GF-D8 (cell line): ENCODE measurements at places on chromosomes 7 and 10.

DNA sequence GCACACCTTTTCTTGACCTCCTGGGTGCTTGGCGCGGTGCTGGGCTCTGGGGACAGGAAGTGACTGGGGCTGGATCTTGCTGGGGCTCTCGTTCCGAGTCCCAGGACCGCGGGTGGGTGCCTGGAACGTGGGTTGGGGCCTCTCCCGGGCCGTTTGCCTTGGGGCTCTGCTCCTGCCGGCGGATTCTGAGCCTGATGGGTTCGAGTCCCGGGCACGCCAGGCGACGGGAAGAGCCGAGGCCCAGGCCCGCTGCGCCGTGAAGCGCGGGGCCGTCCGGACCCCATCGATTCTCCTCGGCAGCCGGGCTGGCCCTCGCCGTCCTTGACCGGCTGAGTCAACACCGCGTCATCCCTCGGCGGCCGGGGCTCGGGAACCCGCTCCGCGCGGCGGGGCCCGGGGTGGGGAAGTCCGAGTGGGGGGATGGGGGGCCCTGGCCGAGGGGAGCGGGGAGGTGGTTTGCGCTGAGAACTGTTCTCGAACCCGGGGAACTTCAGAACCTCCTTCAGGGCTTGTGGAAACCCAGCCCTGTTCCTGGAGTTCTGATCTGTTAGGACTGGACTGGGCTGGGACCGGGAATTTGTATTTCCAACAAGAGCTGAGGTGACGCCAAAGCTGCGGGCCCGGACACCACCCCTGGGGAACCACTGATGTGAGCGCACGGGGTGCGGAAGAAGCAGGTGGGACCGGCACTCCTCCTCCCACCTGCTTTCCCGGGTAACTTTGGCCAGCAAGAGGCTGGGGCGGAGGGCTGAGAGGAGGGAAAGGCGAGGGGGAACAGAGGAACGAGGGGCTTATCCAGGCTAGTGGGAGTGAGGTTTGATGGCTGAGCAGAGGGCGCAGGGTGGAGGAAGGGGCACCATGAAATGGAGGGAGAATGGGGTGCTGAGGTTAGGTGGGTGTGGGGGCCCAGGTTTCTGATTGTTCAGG is 6.2 kb downstream of the HHEX start:
- DNase-seq: no peak

DNA sequence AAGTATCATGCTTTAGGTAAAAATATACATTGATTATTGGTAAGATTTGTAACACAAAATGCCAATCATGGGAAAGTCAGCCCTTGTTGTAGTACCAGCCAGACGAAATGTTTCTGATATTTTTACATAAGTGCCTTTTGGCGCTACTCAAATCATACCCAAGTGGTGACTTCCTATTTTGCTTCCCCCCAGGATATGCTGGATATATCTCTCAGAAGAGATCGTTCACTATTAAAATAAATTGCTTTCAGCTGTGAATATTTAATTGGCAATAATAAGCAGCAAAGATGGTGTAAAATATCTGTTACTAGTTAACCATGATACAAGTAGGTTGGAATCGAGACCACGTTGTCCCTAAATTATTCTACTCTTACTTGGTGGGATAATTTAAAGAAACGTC is 909.2 kb upstream of the LRRN3 start:
- no peak for DNase-seq

- no peak for DNase-seq
Observed at GRCh38 chr10:59362959-59363381, 621 bp upstream of the FAM13C start.

- DNase-seq: no peak
Observed at GRCh38 chr10:4334871-4335270, 491.1 kb upstream of the AKR1E2 start.

GRCh38 chr10:132893090-132893489 is 49.3 kb downstream of the CFAP46 start:
- no peak for DNase-seq

DNA sequence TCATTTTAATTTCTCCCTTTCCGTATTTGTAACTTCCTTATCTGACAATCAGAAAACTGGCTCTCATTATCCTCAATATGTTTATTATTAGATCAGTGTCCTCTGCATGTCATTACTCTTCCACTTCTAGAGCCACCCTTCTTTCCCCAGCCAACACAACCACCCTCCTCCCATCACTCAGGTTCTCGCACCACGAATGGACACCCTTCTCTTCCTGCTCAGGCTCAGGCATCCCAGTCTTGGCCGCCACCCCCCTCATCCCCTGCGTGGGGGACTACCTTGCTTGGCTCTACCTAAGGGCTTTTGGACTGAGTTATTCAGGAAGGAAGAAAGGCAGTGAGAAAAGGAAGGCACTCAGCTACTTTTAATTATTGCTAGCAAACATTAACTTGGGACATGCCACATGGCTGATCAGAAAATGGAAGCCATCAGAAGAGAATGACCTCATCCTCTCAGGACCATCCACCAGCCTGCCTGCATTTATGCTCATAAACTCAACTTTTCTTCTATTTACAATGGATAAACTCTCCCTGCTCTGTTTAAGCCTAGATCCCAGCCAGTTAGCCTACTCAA is 199.9 kb upstream of the PLXNA4 start:
- no peak for DNase-seq
